ENCODE measurements at places on chromosomes 4 and X.

GRCh38 chrX:84729809-84730208 lies 227.6 kb upstream of the HDX start:
- DNase-seq, result no peak

DNA sequence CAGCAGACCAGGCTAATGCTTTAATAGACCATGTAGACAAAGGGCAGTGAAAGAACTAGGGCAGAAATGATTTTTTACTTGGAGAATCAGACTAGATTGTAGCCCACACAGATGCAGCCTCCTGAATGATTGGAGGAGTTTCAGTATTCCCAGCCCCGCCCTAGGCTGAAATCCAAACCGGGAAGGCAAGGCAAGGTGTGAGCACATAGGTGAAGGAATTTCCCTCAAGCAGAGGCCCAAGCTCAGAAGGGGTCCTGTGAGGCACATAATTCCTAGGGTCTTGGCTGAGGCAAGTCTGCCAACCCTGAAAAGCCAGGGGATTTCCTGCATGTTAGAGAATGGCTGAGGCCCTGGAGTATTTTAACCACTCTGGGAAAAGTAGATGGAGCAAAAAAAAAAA lies 56.4 kb upstream of the PAK3 start:
- DNase-seq, result no peak

DNA sequence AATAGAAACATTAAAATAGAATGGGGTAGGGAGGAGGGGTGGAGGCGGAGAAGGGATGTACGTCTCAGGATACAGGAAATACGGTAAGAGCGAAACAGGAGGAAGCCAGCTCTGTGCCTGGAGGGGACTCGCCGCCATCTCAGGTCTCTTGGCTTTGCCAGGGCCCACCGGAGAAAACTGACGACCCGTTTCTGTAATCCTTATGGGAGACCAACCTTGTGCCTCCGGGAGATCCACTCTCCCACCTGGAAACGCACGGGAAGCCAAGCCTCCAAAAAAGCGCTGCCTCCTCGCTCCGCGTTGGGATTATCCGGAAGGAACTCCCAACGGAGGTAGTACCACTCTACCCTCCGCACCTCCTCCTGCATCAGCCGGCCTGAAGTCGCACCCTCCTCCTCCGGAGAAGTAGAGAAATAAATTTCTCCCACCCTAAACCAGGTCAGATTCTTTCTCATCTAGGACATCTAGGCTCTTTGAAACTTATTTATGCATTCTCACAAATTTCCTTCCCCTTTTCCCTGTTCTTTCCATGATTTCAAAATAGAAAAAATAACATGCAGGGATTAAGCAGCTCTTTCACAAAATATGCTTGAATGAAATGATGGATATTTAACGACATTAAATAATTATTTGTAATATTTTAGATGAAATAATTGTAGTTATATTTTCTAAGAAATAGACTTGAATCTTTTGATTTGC lies at the start of gene NBDY:
TSS of gene NBDY (plus strand) at position 92 of the 699 bp plus-strand sequence. CDS start at position 203, 111 bp downstream.
- DNase-seq, result peak; percentile 11

DNA sequence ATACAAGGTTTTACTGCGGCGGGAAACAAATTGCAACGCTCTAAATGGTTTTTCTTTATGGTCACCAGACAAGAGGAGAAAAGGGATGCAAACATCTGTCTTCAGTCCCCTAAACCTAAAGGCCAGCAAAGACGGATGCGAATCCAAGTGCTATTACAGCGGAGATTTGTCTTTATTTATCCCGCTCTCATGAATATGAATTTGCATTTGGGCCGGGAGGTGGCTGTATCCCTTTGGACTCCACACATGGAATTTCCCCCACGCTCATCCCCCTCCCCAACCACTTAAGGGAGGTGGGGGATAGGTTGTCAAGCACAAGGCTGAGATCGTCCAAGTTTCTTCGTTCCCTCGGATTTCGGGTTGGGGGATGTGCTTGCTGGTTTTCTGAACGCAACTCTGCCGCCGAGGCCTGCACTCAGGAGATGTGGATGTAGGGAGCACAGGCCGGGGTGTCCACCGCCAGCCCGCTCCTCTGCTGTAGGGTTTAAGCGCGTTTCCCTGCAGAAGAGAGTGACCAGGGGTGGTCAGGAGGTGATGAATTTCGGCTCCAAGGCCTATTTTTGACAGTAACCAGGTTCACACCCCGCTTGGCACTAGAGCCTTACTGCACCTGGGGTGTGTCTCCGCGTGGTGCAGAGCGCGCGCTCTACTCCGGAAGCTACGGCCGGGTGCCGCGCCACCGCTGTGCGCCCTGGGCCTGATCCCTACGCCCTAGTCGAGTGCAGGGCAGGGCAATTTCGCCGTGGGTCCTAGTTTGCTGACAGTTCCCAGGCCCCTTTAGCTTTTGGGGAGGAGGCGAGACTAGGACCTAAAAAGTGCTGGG lies 2.3 kb upstream of the PHOX2B start:
- DNase-seq, result no peak

GRCh38 chr4:6071191-6071958 lies 53.1 kb upstream of the C4orf50 start:
- no peak for DNase-seq

GRCh38 chr4:182929296-182929695 lies 12.1 kb upstream of the DCTD start:
- no peak for DNase-seq

- no peak for DNase-seq
These were observed 33.5 kb upstream of the RASSF6 start for GRCh38 chr4:73653695-73654106.

DNA sequence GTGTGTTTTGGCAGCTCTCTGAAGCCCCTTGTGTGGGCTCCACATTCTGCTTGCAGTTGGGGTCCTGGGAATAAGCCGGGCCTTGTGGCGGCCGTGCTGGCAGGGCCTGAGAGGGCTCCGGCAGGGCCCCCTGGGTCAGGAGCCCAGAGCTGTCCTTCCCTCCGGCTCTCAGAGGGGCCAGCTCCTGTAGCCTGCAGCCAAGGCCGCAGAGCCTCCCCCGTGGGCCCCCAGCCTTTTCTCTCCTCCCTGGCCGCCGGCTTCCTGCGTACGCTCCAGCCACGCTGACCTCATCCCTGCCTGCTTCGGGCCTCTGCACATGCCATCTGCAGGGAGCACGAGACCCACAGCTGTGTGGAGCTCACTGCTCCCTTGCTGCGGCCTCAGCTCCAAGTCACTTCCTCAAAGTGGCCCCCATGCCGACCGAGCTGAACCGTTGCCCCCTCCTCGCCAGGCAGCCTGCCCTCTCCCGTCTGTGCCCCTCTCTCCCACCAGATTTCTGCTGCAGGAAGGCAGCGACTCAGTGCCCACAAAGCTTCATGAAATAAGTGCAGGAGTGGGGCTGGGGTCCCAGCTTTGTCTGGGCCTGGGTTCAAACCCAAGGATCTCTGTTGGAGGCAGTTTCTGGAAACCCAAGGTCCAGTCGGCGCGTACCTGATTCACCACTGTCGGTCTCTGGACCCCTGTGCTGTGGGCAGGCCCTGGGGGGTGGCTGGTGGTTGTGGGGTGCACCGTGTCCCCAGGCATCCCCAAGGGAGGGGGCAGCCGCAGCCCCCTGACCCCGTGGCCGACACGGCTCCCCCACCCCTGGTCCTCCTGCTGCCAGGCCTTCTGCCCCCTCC lies 57.1 kb upstream of the NKX1-1 start:
- no peak for DNase-seq

DNA sequence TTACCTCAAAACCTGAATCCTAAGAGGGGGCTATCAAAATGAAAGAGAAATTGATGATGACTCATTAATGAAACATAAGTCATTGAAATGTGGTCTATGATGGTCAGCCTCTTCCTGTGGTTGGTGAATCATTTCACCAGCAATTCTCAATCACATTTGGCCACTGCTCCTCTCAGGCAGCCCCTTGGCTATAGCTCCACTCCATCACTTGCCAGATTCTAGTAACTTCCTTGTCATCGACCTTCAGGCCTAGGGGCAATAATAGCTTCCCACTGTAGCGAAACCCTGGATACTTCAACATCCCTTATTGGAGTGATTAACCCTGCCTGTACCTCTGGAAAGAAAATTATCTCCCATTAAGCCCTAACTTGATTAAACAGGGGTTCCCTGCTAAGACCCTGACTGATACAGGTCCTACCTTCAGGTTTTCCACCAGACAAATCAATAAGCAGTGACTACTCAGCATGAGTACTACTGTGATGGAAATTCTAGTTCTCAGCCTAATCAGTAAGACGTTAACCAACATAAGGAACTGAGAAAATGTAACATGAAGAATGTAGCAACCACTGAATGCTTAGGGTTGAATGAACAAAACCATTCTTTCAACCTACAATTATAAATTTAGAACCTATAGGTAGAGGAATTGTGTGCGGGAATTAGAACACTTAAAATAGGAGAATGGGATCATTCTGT lies 30.4 kb downstream of the ADH7 start:
- no peak for DNase-seq

DNA sequence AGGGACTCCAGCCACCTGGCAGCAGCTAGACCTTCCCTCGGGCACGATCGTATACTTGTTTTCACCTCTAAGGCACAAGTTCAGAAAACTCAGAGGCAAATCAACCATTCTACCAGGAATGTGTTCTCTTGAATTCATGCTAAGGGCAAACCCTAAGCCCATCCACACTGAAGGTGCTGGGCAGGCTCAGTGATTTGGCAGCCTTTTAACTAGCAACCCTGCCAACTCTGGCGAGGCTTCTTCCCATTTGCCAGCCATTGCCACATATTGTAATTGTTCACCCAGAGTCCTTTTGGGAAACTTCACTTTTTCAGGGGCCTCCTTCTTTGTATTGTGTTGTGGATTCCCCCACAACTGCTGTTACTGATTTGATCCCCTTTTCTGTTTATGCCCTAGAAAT lies 298.6 kb upstream of the LDB2 start:
- DNase-seq, result no peak

DNA sequence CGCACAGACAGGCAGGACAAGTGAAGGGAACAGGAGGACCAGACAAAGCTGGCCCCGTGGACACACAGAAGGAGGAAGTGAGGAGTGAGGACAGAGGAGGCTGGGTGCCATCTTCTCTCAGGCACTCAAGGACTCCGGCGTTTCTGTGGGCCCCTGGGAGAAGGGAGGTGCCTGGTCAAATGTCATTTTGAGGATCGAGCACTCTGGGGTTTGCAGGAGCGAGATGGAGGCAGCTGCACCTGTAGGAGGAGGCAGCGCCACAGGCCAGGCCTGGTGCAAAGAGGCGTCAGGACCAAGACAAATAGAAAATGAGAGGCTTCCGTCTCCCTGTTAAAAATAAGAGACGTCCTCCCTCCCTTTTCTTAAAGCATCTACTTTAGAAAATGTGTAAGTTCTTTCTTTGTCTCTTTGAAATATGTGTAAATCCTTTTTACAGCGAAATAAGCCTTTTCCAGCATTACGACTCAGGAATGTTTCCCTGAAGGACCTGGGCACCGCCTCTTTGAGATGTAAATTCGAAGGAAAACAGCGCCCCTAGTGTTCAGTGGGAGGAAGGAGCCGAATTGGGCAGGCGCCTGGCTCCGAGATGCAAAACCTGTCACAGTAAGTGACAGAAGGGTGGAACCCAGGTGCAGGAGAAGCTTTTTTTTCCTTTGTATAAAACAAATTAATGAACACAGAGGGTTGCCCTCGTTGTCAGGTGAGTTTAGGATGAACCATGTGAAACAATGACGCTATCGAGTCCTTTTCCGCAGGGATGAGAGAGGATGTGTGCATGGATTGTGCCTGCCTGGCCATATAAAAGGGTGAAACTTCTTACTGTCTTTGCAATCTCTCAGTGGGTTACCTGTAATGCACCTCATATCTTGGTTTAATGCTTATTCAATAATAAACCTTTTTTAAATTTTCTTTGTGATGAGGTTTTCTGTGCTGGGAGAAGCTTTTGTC lies 1.4 kb upstream of the C4orf50 start:
- peak; percentile 8 for DNase-seq

DNA sequence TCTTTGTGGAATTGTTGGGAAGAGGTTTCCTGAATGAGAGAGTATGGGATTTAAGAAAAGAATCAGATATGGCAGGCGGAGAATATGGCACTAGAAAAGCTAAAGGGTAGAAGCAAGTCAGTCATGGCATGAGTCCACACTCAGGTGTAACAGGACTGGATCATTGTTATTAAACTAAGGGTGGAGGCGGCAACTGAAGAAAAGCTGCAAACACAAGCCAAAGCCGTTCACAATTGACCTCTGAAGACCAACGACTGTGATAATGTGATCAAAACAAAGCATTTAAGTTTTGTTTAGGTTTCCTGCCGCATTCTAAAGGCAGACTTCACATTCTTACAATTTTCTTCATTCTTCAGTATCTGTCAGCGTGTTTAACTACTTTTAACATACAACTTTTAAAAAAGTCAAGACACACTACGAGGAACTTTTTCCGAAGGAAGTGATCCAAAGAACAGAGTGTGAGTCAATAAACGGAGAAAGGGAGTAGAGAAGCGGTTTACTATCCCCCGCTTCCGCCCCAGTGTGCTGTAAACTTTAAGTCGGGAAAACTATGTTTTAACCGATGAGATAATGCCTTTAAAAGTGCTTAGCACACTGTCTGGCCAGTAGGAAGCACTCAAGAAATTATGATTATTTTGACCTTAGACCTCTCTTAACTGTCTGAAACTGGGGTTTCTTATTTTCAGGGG lies 909 bp upstream of the SLAIN2 start:
- DNase-seq, result no peak

GRCh38 chrX:9148615-9149399 lies 114.9 kb upstream of the FAM9B start:
- no peak for DNase-seq

GRCh38 chrX:136747003-136747986 lies 33.4 kb downstream of the ARHGEF6 start:
- no peak for DNase-seq

GRCh38 chrX:75131973-75132627 lies 24.0 kb downstream of the ABCB7 start:
- DNase-seq, result peak; percentile 24

DNA sequence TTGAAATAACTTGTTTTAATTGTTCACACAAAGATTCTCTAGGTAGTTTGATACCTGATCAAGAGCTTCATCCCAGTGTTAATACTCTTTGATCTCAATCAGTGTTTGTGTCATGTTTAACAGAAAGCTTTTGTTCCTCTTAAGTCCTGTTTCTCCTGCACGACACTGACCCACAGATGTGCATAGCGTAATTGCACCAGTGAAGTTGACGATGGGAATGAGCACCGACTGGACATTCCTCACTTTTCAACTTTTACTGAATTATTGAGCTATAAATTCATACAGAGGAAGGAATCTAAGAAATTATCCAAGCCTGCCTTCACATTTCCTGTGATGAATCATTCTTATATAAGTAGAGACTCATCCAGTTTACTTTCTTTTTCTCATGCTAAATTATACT lies 878.7 kb upstream of the TENM3 start:
- DNase-seq, result no peak

- DNase-seq, result no peak
These were observed 146.1 kb downstream of the DCTD start for GRCh38 chr4:182770996-182771514.

GRCh38 chr4:47675806-47676205 lies 162.1 kb downstream of the CORIN start:
- DNase-seq, result no peak

GRCh38 chrX:19072372-19072771 lies 49.9 kb downstream of the ADGRG2 start:
- DNase-seq, result no peak

GRCh38 chrX:13050151-13050550 lies 5.7 kb upstream of the FAM9C start:
- DNase-seq, result no peak

GRCh38 chr4:1285790-1286553 lies 3.7 kb upstream of the MAEA start:
- DNase-seq, result no peak

GRCh38 chr4:8461616-8462015 lies 21.0 kb downstream of the TRMT44 start:
- DNase-seq, result no peak

- DNase-seq, result no peak
These were observed 330.2 kb downstream of the NLGN4X start for GRCh38 chrX:5898463-5898862.

GRCh38 chr4:33924239-33924638 lies 2320.1 kb downstream of the ARAP2 start:
- no peak for DNase-seq

All from hypothalamus (tissue), 51 donors.